Kidney glomerular epithelial cell (primary cell): ENCODE measurements at places on chromosomes 11 and 22.

DNA sequence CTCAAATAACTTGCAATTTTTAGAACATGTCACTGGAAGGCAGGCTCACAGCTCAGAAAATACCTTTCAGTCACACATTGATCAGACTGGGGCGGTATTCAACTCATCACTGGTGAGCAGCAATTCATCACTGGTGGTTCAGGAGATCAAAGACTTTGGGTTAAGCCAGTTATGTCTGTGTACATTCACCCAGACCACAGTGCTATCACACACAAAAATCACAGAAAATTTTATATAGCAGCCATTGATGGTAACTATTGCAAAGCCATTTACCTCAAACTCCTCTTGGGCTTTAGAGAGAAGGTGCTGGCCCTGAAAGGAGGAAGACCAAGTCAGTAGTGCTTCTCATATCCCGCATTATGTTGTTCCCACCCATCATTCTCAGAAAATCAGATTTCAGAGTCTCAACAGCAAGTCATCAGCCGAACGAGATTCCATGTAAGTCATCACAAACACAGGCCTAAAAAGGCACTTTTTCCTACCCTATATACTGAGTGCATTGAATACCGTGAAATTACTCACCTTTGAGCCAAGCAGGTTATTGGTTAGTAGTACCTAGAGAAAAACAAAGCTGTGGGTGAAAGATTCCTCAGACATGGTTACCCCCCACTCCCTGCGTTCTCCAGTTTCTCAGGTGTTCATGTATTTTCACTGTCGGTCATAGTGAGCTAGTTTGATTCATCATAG, 14.0 kb upstream of the WDR74 start:
- DNase-seq, result no peak

GRCh38 chr11:93512949-93513667, 30.1 kb downstream of the SMCO4 start:
- no peak for DNase-seq

GRCh38 chr11:117319214-117319840, 3.3 kb upstream of the BACE1 start:
- DNase-seq, result peak; percentile 40

DNA sequence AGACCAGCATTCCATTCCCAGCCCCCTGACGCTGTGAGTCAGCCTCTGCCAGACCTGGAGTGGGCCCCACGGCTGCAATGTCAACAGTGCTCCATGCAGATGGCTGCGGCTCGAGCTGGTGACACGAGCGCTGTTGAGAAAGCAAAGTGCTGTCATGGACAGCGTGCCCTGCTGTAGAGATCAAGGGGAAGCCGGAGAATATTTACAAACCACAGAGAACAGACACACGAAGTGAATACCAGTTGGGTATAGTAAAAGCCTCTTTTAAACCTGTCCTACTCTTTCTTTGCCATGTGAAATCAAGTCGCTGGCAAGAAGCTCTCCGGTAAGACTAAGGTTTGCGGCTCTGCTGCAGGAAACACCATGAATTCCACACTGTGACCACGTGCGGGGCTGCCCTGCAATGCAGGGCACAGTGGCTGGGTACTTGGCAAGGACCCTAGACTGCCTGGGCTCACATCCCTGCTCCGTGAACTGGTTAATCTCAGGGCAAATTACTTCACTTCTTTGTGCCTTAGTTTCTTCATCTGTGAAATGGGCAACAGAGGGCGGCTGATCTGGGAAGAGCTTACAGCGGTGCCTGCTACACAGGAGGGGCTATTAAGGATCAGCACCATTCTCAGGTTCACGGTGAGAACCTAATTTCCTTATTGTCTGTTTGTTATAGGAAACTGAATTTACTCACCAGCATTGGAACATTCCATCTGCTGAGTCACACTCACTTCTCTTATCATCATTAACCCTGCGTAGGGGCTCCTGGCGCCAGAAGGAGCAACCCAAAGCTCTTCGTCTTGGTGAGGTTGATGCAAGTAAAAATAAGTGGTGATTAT, 27.8 kb upstream of the ELFN2 start:
- DNase-seq, result peak; percentile 88

- DNase-seq, result no peak
These were observed 261.2 kb downstream of the CADM1 start for GRCh38 chr11:115242982-115243381.

DNA sequence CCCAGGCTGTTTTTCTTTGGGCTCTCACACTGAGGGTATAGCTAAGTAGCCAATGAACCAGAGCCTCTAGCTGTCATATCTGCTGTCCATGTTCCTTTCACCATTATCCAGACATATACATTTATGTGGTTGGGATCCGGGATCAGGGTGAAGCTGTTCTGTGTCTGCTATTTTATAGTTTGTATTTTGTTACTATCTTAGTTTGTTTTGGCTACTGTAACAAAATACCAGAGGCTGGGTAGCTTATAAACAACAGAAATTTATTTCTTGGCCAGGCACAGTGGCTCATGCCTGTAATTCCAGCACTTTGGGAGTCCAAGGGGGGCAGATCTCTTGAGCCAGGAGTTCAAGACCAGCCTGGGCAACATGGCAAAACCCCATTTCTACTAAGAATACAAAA, 40.5 kb upstream of the CABP7 start:
- no peak for DNase-seq

- DNase-seq, result no peak
These were observed 19.4 kb upstream of the TMA7B start for GRCh38 chr22:39940757-39941305.

- DNase-seq, result no peak
These were observed 16.6 kb upstream of the ARHGAP20 start for GRCh38 chr11:110728883-110729282.

DNA sequence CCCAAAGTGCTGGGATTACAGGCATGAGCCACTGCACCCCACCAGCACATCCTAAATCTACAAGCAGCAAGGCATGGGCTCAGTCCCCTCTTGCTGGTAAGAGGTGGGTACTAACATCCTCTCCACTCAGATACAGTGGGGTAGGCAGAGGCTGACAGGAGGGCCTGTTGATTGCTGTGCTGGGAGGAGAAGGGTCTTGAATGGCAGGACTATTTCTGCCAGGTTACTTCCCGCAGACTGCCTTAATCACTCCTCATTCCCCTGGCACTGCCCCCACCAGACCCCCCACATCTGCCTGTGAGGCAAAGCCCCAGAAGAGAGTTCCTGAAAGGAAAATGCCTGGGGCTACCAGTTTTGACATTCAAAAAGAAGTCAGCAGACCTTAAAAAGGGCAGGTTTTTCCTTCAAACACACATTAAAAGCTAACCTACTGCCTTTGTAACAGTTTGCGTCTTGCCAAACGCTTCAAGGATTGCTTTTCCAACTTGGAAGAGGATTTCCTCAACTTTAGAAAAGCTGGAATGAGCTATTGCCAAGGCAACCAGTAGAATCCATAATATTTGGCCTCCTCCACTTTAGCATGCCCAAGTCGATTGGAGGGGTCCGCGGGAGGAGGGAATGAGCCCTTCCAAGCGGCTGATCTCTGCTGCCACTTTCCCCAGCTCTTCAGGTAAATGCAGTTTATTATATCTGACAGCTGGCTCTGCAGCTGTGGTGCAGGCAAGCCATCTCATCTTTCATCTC, 62.0 kb downstream of the FDX1 start:
- DNase-seq, result no peak

DNA sequence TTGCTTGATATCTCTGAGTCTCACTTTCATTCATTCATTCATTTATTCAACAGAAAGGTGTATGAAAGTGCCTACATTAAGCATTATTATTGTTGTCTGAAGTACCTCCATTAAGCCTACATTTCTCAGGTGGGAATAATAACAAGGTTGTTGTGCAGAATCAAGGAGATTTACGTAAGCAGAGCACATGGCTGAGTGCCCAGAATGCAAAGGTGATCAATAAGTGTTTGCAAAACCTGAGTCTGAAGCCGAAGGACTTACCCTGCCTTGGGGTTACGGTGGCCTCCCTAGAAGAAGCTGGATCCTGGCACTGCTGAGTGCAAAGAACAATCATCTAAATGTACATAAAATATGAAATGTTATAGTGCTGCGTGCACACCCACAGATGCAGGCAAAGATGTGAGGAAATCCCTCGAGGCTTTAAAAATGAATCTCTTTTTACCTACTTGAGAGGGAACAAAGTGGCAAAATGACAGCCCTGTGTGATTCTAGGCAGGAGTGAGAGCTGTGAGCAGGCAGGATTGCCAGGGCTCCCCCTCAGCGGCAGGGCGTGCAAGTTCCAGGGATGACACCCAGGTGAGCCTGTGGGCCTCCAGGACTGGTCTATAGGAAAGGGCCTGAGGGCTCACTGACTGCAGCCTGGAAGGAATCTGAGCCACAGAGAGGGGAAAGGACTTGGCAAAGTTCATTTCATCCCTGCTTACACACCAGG, 133.1 kb upstream of the TBCEL start:
- DNase-seq, result no peak

DNA sequence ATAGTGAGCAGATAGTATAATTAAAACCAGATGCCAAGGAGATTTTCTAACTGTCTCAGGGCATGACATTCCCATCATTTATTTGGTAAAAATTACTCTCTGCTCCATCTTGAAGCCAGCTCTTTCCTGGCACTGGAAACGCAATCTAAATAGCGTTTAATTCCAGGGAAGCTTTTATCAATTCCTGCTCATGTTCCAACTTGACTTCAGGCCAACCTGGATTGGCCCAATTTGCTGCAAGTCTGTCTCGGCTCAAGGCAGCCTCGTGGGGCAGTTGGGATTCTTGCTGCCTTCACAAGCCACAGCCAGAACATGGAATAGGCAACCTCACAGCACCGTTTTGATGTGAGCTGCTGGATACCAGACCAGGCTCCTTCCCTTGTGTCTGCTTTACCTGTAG, 1255.9 kb downstream of the TBC1D22A start:
- no peak for DNase-seq

- DNase-seq, result no peak
These were observed at the start of gene MPZL2 for GRCh38 chr11:118263695-118264568. Gene MPZL2 (minus strand): TSS chr11:118264297. CDS start chr11:118264153, 144 bp downstream.

- DNase-seq, result no peak
These were observed 90.4 kb upstream of the PDGFD start for GRCh38 chr11:104254347-104254746.

DNA sequence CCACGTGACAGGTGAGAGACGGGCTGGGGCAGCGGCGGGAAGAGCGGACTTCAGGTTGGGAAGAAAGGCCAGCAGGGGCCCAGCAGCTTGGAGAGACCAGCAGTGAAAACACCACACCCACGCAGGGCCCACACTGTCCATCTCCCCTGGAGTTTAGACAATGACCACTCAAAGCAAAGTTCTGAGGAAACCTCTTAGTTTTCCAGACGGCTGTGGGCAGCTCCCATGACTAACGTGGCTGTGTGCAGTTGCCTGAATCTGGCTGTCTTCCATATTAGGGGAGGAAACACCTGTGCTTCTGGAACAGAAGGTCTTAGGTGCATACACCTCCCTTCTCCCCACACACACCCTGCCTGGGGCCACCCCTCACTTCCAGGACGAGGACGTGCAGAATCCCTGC, 70.6 kb upstream of the TTLL12 start:
- DNase-seq, result no peak

GRCh38 chr11:1178906-1179305, 21.2 kb downstream of the MUC5AC start:
- no peak for DNase-seq
